Stimulated activated CD8-positive, alpha-beta memory T cell treated with anti-CD3 and anti-CD28 coated beads, Interleukin-2, amount 100 ng/mL, for 48 hours (primary cell): ENCODE measurements at places on chromosomes 1 and 21.
A peak's percentile ranks its signal among the peaks of the same experiment; 100 is the strongest.

GRCh38 chr1:245370905-245371581 is 216.3 kb downstream of the KIF26B start:
- no peak for DNase-seq

DNA sequence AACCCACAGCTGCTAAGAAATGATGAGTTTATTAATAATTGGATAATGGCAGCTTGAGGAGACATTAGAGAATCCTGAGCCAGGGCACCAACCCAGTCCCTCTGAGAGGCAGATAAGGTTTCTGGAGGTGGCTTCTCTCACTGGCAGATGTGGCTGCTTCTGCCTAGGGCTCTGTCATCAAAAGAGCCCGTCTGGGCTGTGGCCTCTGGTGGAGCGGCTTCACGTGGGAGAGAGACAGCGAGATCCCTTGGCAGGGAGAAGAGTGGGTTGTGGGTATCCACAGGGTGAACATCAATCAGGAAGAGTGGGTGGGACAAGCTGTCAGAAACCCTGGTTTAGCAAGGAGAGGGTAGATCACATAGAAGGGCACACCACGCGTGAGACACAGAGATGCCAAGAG is 30.0 kb downstream of the VWA5B1 start:
- no peak for DNase-seq

GRCh38 chr1:65503427-65503826 is 83.0 kb downstream of the LEPR start:
- DNase-seq = no peak

DNA sequence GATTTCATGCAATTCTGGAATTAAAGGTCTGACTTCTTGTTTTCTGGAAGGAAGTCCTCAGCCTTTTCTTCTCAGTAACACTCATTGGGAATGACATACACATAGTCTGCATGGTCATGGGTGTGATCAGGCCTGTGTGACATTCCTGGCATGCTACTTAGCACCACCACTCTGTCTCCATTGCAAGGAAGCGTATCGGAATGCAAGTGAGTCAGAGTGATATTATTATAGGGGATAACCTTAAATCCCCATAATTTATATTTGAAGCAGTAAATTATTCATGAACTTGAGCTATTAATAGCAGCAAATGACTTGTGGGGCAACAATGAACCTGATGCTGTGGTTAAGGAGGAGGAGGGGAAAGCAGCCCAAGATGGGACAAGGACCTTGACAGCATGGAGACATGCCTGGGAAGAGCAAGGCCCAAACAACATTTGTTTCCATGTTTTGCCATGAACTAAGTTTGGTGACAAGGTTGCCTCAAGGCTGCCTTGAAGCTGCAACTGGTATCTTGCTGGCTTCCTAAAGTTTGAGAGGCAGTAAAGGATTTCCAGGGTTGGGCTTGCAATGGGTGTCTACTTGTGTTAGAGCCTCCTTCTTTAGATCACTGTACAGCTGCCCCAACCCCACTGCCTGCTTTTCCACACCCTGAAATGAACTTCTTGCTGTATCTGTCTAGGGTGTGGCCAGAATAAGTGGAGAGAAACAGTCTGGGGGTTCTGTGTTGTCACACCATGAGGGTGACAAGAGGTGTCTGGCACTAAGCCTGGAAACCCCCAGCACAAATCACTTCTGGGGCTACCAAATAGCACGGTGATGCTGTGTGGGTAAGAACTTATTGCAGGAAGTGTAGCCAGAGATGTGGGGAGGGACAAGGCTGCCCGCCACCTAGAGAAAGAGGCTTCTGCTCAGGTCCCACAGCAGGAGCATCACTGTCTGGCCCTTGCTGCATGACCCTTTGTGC is 4.6 kb downstream of the MAB21L3 start:
- no peak for DNase-seq

GRCh38 chr1:43539726-43540434 is 9.2 kb downstream of the PTPRF start:
- DNase-seq = no peak

DNA sequence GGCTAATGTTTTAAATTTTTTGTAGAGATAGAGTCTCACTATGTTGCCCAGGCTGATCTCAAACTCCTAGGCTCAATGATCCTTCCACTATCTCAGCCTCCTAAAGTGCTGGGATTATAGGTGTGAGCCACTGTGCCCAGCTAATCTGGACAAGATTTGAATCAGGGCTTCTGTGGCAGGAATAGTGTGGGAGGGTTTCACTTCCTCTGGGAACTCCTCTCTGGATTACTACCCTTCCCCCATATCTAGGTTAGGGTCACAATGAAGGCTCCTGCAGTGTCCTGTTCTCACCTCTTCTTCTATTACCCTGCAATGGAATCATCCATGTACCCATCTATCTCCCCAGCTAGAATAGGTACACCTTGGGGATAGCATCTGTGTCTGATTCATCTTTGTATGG is 133.6 kb upstream of the RAB4A start:
- DNase-seq = no peak

- no peak for DNase-seq
These were observed 9.8 kb downstream of the TRAPPC3 start for GRCh38 chr1:36139521-36139920.

- DNase-seq = no peak
These were observed 47.8 kb upstream of the LAMC2 start for GRCh38 chr1:183138301-183138700.

GRCh38 chr1:203215573-203215972 is 13.9 kb downstream of the CHIT1 start:
- no peak for DNase-seq

DNA sequence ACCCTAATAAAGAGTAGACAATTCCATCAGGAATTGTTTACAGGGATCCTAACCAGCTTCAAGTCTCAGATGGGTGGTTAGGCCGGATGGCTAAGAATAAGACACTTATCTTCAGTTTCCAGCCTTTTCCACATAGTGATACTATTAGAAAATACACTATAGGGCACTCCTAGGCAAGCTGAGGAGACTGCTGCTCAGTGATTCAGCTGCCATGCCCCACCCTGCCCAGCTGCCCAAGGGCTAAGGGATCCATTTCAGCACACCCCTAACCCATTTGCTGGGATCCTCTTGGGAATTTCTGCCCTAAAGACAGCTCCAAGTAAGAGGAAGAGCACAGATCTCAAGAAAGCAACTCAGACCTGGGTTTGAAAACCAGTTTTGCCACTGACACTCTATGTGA is 31.9 kb downstream of the PLPP3 start:
- DNase-seq = no peak

GRCh38 chr1:16167331-16168143 is 11.7 kb upstream of the EPHA2 start:
- DNase-seq = peak; percentile 44

DNA sequence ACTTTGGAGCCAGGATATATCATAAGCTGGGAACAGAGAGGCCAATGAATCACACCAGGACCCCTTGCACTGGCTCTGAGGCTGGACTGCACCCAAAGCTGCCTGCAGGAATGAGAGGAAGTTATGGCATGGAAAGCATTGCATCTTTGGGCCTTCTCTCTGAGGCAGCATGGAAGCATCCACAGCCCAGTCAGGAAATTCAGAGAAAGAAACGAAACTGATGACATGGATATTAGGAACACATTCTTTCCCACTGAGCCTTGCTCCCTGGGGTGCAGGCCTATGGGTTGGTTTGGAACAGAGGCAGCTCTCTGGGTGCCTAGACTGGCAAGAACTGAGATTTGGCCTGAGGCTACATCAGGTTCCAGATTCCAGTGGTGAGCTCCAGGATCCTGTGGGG is 98.6 kb downstream of the NGF start:
- no peak for DNase-seq

DNA sequence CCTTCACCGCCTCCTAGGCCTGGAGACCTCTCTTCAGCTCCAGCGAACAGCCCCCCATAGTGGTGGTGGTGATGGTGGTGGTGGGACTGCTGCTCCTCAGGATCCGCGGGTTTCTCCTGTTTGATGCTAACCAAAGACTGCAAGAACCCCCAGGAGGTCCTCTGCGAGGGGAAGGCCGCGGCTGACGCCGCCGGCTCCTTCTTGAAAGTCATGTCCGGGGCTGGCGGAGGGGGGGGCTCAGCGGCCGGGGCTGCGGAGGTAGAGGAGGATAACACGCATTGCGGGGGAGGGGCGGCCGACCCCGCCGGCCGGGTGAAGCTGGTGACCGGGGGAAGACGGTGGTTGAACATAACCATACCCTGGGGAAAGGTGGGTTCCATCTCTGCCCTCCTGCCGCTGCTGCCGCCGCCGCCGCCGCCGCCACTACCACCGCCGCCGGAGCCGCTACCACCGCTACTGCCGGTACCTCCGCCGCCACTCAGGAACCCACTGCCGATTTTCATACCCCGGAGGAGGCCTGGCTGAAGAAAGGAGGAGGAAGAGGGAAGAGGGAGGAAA is 554 bp downstream of the ZNF281 start:
- DNase-seq = peak; percentile 21

- no peak for DNase-seq
These were observed 149.8 kb upstream of the ETV3 start for GRCh38 chr1:157288006-157288405.

- no peak for DNase-seq
These were observed 79.0 kb upstream of the JUN start for GRCh38 chr1:58862728-58863385.

GRCh38 chr1:238690415-238690814 is 696.0 kb upstream of the CHRM3 start:
- no peak for DNase-seq

DNA sequence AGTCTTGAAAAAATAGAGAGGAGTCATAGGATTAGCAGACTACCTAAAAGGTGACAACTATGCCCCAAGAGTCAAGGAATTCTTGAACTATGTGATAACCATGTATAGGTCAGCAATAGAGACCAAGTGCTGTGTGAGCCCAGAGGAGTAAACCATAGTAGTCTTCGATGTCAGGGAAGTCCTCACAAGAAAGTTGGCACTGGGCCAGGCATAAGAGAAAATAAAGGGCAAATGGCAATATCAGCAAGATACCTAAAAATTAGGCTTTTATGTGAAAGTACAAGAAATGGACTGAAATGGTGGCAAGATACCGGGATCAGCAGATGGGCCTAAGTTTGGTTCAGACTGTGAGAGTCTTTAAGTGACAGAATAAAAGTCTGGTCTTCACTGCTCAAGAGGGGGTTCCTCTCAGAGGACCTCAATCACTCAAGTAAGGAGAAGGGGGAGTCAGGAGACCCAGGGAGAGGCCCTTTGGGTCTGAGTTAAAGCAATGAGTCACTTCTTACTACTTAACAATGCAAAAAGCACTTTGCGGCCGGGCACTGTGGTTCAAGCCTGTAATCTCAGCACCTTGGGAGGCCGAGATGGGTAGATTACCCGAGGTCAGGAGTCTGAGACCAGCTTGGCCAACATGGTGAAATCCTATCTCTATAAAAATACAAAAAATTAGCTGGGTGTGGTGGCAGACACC is 95.0 kb downstream of the TEX35 start:
- no peak for DNase-seq

GRCh38 chr1:94947437-94947836 is 20.5 kb upstream of the CNN3 start:
- DNase-seq = no peak

GRCh38 chr1:114833421-114833820 is 21.2 kb upstream of the SYCP1 start:
- DNase-seq = no peak

- no peak for DNase-seq
These were observed 16.4 kb downstream of the TP73 start for GRCh38 chr1:3668585-3669300.

DNA sequence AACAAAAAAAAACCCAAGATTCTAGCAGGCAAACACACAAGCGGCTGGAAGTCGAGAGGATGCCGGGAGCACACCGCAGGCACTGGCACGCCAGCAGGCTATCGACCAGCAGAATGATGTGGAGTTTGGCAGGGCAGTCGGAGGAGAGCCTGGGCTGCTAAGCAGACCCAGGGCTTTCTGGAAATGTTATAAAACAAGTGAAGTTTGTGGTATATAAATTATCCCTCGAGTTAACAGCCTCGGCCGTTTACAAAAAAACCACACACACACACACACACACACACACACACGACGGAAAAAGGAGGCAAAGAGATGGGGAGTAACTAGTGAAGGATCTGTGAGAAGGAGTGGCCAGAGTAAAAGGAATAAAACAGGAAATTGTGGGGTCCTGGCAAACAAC is 87.2 kb upstream of the IVNS1ABP start:
- no peak for DNase-seq

DNA sequence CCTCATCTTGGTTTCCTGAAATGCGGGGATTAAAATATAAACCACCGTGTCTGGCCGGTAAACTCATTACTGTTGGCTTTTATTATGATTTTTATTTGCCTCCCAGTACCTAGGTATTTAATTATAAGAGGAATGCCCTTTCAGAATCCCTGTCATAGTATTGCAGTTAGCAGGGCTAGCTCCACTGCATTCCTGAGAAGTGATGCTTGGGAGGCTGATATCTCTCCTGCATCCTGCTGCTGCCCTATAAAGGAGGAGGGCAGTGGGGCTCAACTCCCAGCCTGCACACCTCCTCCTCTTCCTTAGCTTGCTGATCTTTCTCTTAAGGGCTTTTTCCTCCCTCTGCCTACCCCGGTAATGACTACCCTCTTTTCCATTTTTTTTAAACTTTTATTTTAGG is 19.9 kb upstream of the DISC1 start:
- no peak for DNase-seq

GRCh38 chr1:214898161-214898560 is 184.4 kb upstream of the KCNK2 start:
- DNase-seq = no peak

- DNase-seq = no peak
These were observed 9.3 kb upstream of the CCN1 start for GRCh38 chr1:85571181-85571759.

- no peak for DNase-seq
These were observed 7.6 kb downstream of the CD101 start for GRCh38 chr1:117009132-117009531.

GRCh38 chr1:173666646-173667045 is 3.0 kb downstream of the ANKRD45 start:
- DNase-seq = no peak

GRCh38 chr1:8477983-8478362 is 160.1 kb downstream of the SLC45A1 start:
- no peak for DNase-seq

- no peak for DNase-seq
These were observed 24.3 kb upstream of the IFNAR2 start for GRCh38 chr21:33205476-33205875.

DNA sequence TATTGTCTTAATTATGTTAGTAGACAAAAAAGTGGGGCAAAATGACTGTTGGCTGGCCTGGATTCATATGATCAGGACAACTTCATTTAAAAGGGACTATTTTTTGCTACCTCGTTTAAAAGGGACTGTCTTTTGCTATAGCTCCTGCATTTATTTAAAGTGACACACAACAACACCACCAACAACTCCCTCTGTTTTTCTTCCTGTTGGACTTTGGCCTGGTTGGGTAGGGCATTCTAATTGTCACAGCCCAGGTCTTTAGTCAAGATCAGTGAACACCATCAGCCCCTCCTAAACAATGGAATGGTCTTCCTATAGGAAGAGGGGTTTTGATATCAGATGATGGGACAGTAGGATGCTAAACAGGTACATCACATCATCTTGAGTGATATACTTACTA is 241.8 kb downstream of the GPR52 start:
- DNase-seq = no peak
